Aortic smooth muscle cell (primary cell): ENCODE measurements at places on chromosomes 3 and 15. TPM values are rescaled to one million over a fixed set of nuclear protein-coding genes. Genes with fewer than 3 reads are reported as not detected.

Gene NR1I2
- under 0.01 and 0.06 TPM in 2 replicates for total RNA-seq

Gene PTH1R
- total RNA-seq: 0.06 and 0.13 TPM in 2 replicates

Gene CYP8B1
- not detected in 2 replicates for total RNA-seq

Gene LSAMP
- total RNA-seq: 0.13 and 0.19 TPM in 2 replicates

Gene DUOXA2
- not detected in 2 replicates for total RNA-seq

Gene EFCAB12
- total RNA-seq: not detected in 2 replicates

Gene ZNF860
- 0.40 and 0.68 TPM in 2 replicates for total RNA-seq

Gene CAMKV
- not detected in 2 replicates for total RNA-seq

Gene COL8A1
- total RNA-seq: 7.2 and 34.6 TPM in 2 replicates
